Activated T-helper 1 cell treated with anti-CD3 and anti-CD28 coated beads, Interleukin-2, amount 50 U/mL, for 16 hours (primary cell): ENCODE measurements at places on chromosomes 3 and 15.

DNA sequence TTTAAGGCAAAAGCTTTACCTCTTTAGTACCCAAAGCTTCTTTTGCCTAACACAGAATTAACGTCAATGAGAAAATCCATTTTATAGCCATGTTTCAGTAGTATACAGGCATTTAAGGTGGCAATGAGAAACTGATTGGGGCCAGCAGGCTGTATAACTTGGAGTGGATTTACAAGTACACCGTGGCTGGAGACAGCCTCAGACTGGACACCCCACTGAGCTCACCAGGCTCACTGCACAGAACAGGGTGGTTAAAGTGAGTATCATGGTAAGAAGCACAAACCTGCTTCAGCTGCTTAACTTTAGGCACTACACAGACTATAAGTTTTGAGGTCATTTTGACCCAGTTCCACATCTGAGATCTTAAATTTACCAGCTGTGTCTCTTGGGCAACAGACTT, 8.9 kb downstream of the CPOX start:
- DNase-seq = no peak

DNA sequence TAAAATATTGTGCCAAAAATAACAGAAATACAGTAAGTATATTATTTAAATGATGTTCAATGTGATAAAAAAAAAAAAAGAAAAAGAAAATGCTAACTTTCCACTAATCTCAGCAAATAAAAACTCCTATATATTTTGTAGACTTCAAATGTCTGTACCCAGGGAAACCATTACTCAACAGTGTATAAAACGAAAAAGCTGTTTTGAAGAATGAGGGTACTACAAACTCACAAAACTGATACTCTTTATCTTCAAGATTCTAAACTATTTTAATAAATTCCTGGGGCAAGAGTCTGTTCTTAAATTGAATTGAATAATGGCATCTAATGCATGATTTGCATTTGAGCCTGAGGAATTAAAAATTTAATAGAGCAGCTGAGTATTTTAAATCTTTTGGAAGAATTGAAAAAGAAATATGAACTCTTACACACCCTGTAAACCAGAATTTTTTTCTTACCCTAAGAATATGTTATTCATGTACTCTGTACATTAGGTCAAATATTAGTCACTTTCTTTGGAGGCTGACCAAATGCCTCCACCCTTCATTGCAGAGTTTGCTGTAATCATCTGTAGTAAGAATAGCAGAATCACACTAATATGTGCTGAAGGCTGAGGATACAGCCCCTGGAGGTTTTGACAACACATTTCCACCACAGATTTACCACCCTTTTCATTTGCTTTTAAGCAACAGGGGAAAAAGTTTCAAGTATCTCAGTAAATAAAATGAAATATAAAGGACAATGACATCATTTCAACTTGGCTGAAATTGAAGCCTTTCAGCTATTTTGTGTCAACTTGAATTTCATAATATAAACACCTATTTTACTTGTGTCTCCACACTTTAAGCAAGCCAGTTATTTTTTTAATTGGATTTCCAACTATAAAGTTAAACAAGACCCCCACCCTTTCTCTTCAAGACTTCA, 79.7 kb downstream of the FBN1 start:
- DNase-seq = no peak

- no peak for DNase-seq
Measured at GRCh38 chr3:177538048-177538749, 340.9 kb upstream of the TBL1XR1 start.

DNA sequence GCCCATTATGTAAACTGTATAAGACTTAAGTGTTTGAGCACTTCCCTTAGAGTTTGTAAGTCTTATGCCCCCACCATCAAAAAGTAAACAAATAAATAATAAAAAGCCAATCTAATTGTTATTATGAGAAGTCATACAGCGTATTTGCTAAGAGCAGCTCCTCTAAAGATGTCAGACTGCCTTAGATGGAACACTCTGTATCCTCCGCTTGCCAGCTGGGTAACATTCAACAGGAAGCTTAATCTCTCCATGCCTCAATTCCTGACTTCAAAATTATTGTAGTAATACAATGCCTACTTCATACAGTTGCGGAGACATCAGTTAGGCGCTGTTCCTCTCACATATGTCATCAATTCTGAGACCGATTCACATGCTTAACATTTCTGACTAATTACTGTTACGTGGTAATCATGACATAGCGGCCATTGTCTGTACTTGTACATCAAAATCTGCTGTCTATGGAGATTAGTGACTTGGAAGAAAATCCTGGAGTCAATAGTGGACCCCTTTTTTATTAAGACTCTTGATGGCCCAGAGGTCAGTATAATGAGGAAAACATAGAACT, 417.7 kb downstream of the LPP start:
- DNase-seq = no peak

DNA sequence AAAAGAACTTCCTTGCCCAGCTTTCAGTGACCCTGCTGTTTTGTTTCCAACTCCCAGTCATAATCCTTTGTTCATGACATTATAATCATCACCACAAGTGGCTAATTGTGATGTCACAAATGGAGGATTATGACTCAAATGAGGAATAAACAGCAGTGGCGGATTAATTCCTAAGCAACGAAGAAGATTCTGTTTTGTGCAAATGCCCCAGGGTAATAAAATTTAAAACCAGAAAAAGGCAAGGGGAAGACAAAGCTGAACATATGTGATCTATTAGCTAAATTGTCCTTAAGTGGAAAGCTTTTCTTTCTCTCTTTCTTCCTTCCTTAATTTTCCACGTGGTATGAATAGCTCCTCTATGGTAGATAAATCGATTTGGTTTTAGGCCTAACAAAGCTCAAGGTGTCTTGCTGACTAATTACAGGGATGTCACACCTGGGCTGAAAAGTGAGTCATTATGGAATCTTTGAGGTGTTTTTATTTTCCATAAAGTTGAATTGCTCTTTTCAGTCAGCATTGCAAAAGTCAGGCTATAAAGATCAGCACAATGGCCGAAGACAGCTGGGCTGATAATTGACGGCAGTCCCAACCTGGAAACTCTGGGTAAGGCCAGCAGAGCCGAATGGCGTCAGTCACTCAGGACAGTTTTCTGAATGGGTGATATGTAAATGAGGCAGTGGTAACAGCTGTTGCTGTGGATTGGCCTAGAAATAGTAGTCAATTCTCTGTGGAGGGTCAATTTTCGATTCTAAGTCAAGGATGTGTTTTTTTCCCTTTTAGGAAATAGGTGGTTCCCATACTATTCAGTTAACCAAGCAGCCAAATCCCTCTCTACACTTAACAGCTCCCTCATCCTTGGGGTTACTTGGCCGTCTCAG, 121.5 kb downstream of the PTPRG start:
- DNase-seq = no peak

DNA sequence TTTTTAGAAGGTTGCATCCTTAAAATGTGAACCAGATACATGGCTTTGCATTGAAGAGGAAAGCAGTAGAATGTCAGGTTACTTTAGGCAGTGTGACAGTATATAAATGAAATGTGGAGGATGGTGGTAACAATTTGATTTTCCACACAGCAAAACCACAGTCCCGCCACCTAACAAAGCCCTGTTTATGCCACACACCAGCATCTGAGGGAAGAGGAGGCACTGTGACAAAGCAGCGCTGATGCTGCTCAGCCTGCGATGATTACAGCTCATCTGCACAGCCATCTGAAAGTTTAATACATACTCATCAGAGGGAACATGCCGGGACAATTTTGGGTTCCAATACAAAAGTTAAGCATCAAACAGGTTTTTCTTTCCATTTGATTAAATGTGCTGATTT, 8.9 kb downstream of the RNF7 start:
- no peak for DNase-seq

DNA sequence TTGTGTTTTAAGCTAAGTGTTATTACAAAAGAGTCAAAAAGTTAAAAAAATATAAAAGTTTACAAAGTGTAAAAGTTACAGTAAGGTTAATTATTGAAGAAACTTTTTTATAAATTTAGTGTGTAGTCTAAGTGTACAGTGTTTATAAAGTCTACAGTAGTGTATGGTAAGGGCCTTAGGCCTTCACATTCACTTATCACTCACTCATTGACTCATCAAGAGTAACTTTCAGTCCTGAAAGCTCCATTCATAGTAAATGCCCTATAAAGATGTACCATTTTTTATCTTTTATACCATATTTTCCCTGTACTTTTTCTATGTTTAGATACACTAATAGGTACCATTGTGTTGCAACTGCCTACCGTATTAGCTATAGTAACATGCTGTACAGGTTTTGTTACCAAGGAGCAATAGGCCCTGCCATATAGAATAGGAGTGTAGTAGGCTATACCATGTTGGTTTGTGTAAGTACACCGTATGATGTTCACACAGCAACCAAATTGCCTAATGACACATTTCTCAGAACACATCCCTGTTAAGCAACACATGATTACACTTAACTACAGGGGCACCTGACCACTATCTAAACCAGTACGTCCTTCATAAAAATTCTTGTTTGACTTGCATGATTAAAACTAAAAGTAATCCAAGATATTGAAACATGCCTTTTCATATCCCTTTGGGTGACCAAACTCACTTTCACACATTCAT, 17.2 kb downstream of the RAD18 start:
- no peak for DNase-seq

GRCh38 chr3:183975981-183976662, 41.6 kb downstream of the ABCC5 start:
- DNase-seq = no peak

- no peak for DNase-seq
Measured at GRCh38 chr3:110971010-110971601, 100.5 kb upstream of the NECTIN3 start.
